Osteoblast (primary cell): ENCODE measurements at places on chromosomes 4 and X. TPM values are rescaled to one million over a fixed set of nuclear protein-coding genes. Genes with fewer than 3 reads are reported as not detected.

GRCh38 chrX:143694885-143695284, 25.7 kb downstream of the SPANXN2 start:
- H3K4me3 ChIP-seq, result no peak overlapping the region
- no peaks in the 10 kb centered on the region for H3K4me1 ChIP-seq

- H3K27ac ChIP-seq, result no peak overlapping the region
- no peak for DNase-seq
Observed at GRCh38 chr4:139470997-139471665, 17.2 kb downstream of the RAB33B start.

- no peak overlapping the region for H3K27ac ChIP-seq
- no peaks in the 10 kb centered on the region for H3K27me3 ChIP-seq
- DNase-seq, result no peak
- H3K4me1 ChIP-seq, result no peaks in the 10 kb centered on the region
- no peaks in the 10 kb centered on the region for H3K36me3 ChIP-seq
- H3K4me3 ChIP-seq, result no peak overlapping the region
Observed at GRCh38 chrX:140180585-140180984, 215.3 kb upstream of the CXorf66 start.

- no peak for DNase-seq
- no peaks in the 10 kb centered on the region for H3K27me3 ChIP-seq
- no peak overlapping the region for H3K4me3 ChIP-seq
- no peaks in the 10 kb centered on the region for H3K36me3 ChIP-seq
- no peaks in the 10 kb centered on the region for H3K4me1 ChIP-seq
Observed at GRCh38 chrX:63929608-63930007, 144.6 kb upstream of the ARHGEF9 start.

DNA sequence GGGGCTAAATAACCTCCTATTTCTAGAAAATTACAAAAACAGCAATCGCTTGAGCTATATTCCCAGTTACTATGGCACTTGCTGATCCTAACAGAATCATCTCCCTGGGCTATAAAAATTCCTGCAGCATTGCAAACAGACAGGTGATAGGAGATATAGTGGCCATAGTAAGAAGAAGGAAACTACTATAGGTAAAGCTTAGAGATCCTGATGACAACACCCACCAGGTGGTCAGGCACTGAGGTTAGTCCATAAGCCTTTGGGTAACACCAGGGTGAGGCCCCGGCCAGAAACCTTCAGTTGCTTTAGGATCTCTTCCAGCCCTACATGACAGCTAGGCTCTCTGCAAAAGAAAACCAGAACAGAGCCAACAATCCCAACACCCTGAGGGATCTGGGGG, 197.9 kb upstream of the PPP1R2C start:
- H3K4me3 ChIP-seq, result no peak overlapping the region
- H3K27me3 ChIP-seq, result no peaks in the 10 kb centered on the region
- DNase-seq, result no peak
- H3K27ac ChIP-seq, result no peak overlapping the region
- H3K36me3 ChIP-seq, result no peaks in the 10 kb centered on the region

DNA sequence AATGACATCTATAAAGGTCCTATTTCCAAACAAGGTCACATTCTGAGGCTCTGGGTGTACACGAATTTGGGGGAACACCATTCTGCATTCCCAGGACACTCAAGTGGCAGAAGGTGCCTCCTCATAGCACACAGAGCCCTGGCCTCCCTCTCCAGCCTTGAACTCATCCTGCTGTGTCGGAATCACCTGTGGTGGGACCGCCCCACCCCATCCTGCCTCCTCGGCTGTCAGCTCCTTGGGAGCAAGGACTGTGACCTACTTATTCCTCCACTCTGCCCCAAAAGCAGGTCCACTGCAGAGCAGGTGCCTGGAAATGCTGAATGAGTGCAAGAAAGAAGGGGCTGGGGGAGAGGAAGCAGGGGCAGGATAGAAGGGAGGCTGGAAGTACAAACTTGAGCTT, 33.5 kb downstream of the HTRA3 start:
- H3K27me3 ChIP-seq, result no peaks in the 10 kb centered on the region
- peaks cover 7% of the 10 kb centered on the region for H3K4me1 ChIP-seq
- no peak for DNase-seq
- H3K36me3 ChIP-seq, result no peaks in the 10 kb centered on the region
- no peak overlapping the region for H3K4me3 ChIP-seq

GRCh38 chr4:7768736-7769135, 170.9 kb downstream of the AFAP1 start:
- H3K27ac ChIP-seq, result peak overlapping the region; percentile 36
- no peaks in the 10 kb centered on the region for H3K27me3 ChIP-seq
- H3K36me3 ChIP-seq, result peaks cover 100% of the 10 kb centered on the region
- peaks cover 4% of the 10 kb centered on the region for H3K4me1 ChIP-seq

- no peaks in the 10 kb centered on the region for H3K36me3 ChIP-seq
- DNase-seq, result no peak
- H3K27me3 ChIP-seq, result no peaks in the 10 kb centered on the region
- no peak overlapping the region for H3K4me3 ChIP-seq
- H3K4me1 ChIP-seq, result peaks cover 13% of the 10 kb centered on the region
- H3K27ac ChIP-seq, result no peak overlapping the region
Observed at GRCh38 chr4:19579608-19580007, 672.1 kb upstream of the SLIT2 start.

GRCh38 chr4:99518601-99519295, 7.9 kb downstream of the C4orf17 start:
- H3K27me3 ChIP-seq, result no peaks in the 10 kb centered on the region
- H3K4me3 ChIP-seq, result no peak overlapping the region
- no peaks in the 10 kb centered on the region for H3K4me1 ChIP-seq
- H3K27ac ChIP-seq, result no peak overlapping the region
- no peak for DNase-seq

GRCh38 chrX:3806630-3807029, 93.2 kb upstream of the PRKX start:
- peaks cover 17% of the 10 kb centered on the region for H3K27me3 ChIP-seq
- H3K4me3 ChIP-seq, result no peak overlapping the region
- no peaks in the 10 kb centered on the region for H3K4me1 ChIP-seq
- no peak for DNase-seq

GRCh38 chr4:111433441-111433840, 711.8 kb upstream of the FAM241A start:
- H3K36me3 ChIP-seq, result no peaks in the 10 kb centered on the region
- no peak for DNase-seq
- H3K4me1 ChIP-seq, result peaks cover 2% of the 10 kb centered on the region
- no peak overlapping the region for H3K4me3 ChIP-seq
- no peaks in the 10 kb centered on the region for H3K27me3 ChIP-seq

DNA sequence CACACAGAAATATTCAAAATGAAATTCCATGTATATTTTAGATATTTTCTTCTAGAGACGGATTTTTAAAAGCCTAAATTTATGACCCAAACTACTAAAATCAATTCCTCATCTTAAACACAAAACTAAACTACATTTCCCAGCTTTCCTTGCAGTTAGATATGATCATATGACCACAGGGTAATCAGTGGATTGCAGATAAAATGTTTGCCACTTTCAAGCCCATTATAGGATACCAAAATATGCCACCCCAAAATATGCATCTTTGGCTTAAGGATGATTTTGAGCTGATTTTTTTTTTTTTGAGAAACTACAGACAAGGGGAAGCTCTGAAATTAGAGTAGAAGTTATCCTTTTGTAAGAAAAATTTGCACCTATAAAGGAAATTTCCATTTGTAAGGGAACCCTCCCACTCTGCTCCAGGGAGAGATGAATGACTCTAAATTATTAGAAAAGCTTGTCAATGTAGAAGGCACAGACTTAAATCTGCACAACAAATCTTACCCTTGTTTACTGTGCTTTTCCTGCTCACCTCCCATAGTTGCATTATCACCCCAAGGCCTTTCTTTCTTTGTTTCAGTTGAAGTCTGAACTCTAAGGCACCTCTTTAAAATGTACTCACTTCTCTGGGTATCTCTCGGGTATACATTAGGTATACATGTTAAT, 503.0 kb downstream of the PDHA2 start:
- no peak overlapping the region for H3K27ac ChIP-seq
- H3K4me3 ChIP-seq, result no peak overlapping the region
- H3K27me3 ChIP-seq, result no peaks in the 10 kb centered on the region
- no peaks in the 10 kb centered on the region for H3K36me3 ChIP-seq
- H3K4me1 ChIP-seq, result no peaks in the 10 kb centered on the region

DNA sequence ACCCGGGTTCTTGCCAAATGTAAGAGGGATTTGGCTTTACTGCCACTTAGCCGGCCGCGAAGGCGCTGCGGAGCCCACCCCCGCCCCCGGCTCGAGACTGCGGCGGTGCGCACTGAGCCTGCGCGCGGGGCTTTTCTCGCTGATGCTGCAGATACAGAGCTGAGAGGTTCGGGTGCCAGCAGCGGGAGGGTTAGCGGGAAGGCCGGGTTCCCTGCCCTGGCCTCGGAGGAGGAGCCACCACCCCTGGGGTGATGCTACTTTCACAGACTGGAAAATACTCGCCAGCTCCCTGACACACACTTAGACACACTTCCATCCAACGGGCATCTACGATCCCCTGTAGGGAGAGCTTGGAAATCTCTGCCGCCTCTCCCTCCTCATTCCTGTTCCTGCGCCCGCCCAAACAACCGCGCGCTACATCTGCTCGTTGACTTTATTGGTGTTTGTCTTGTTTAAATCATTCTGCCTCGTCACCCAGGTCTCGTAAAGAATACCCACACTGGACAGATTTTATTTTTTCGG, 2.1 kb upstream of the PCDH7 start:
- peaks cover 43% of the 10 kb centered on the region for H3K27me3 ChIP-seq
- peak; percentile 83 for DNase-seq
- no peaks in the 10 kb centered on the region for H3K36me3 ChIP-seq
- peaks cover 5% of the 10 kb centered on the region for H3K4me1 ChIP-seq
- H3K4me3 ChIP-seq, result peak overlapping the region; percentile 60
- no peak overlapping the region for H3K27ac ChIP-seq

- H3K4me3 ChIP-seq, result no peak overlapping the region
- H3K27ac ChIP-seq, result no peak overlapping the region
- no peak for DNase-seq
- peaks cover 8% of the 10 kb centered on the region for H3K4me1 ChIP-seq
Observed at GRCh38 chr4:121953860-121954259, 2.0 kb upstream of the TRPC3 start.

- peak; percentile 93 for DNase-seq
- H3K27ac ChIP-seq, result no peak overlapping the region
- peak overlapping the region; percentile 60 for H3K4me3 ChIP-seq
- peaks cover 12% of the 10 kb centered on the region for H3K4me1 ChIP-seq
Observed at GRCh38 chrX:39820938-39821708, 276.6 kb downstream of the BCOR start.

- H3K4me1 ChIP-seq, result no peaks in the 10 kb centered on the region
- H3K27me3 ChIP-seq, result peaks cover 3% of the 10 kb centered on the region
- DNase-seq, result no peak
Observed at GRCh38 chrX:110966839-110967238, 129.2 kb upstream of the PAK3 start.

Gene HMGN5
- 0.88 and 1.8 TPM in 2 replicates for total RNA-seq

Gene VCX3A
- total RNA-seq, result not detected in 2 replicates

Gene C4orf46
- total RNA-seq, result 12.3 and 12.7 TPM in 2 replicates

Gene ADH6
- total RNA-seq, result not detected in 2 replicates

Gene FAT4
- total RNA-seq, result 27.9 and 31.2 TPM in 2 replicates

Gene RHOXF2
- total RNA-seq, result under 0.01 TPM in 1 of 2 replicates, not detected in the other

Gene SLC9A7
- 42.0 and 43.6 TPM in 2 replicates for total RNA-seq

Gene PDZD4
- under 0.01 TPM in 2 replicates for total RNA-seq

Gene LAP3
- 128 and 137 TPM in 2 replicates for total RNA-seq

Gene NPFFR2
- not detected in 2 replicates for total RNA-seq
